ENCODE measurements at places on chromosomes 3 and 15.

GRCh38 chr3:84922682-84923081 is 36.1 kb upstream of the CADM2 start:
- no peak for DNase-seq

- no peak for DNase-seq
These were observed 12.9 kb downstream of the SEC11A start for GRCh38 chr15:84702961-84703482.

DNA sequence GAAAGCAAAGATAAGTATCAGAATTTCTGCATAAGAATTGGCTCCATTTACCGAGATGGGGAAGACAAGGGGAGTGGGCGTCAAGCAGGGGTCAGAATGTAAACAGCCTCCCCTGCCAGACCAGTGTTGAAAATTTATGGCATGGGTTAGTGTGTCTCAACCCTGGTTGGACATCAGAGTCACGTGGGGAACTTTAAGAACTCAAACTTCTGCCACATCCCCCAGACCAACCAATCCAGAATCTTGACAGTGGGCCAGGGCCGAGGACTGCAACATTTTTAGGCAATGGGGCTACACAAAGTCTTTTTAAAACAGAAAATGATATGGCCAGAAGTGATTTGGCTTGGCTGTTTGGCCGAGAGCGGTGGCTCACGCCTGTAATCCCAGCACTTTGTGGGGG is 14.3 kb upstream of the MASP1 start:
- no peak for DNase-seq

DNA sequence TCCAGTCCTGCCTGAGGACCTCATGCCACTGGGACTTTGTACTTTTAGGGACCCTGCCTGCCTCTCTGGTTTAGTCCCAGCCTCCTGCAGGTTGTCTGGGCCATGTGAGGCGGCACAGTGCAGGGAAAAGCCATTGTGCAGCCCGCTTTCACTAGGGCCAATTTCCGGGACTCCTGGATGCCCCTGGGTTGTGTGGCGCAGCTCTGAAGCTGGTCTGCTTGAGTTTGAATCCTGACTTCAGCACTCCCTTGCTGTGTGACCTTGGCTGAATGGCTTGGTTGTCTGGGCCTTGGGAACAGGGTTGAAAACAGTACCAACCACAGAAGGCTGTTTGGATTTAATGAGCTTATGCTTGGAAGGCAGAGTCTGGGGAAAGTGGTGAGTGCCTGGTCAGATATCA is 8.3 kb downstream of the TEX264 start:
- no peak for DNase-seq

GRCh38 chr3:103684904-103685303 is 1250.1 kb downstream of the ZPLD1 start:
- no peak for DNase-seq

DNA sequence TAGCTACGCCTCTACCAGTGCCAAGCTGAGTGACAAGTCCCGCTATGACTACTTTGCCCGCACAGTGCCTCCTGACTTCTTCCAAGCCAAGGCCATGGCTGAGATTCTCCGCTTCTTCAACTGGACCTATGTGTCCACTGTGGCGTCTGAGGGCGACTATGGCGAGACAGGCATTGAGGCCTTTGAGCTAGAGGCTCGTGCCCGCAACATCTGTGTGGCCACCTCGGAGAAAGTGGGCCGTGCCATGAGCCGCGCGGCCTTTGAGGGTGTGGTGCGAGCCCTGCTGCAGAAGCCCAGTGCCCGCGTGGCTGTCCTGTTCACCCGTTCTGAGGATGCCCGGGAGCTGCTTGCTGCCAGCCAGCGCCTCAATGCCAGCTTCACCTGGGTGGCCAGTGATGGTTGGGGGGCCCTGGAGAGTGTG is 5.7 kb downstream of the GRM2 start:
- DNase-seq: no peak

DNA sequence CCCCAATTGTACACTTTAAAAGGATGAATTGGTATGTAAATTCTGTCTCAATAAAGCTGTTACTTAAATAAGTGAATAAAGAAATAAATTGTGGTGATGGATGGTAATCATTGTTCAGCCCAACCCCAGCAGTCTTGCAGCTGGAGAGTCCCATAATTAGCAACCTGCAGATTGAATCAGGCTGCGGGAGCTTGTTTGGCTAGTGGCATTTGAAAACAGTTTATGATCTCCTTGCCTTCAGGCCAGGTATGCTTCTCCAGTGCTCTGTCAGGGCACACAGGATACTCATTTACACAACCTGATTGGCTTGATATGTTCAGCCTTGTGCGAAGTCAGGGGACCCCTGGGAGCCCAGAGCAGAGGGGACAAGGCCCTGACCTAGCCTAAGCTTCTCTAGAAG is 16.5 kb upstream of the TSEN2 start:
- DNase-seq: no peak

GRCh38 chr15:27260523-27260922 is 289.5 kb downstream of the GABRG3 start:
- no peak for DNase-seq

- no peak for DNase-seq
These were observed 18.1 kb downstream of the GBE1 start for GRCh38 chr3:81743096-81744025.

DNA sequence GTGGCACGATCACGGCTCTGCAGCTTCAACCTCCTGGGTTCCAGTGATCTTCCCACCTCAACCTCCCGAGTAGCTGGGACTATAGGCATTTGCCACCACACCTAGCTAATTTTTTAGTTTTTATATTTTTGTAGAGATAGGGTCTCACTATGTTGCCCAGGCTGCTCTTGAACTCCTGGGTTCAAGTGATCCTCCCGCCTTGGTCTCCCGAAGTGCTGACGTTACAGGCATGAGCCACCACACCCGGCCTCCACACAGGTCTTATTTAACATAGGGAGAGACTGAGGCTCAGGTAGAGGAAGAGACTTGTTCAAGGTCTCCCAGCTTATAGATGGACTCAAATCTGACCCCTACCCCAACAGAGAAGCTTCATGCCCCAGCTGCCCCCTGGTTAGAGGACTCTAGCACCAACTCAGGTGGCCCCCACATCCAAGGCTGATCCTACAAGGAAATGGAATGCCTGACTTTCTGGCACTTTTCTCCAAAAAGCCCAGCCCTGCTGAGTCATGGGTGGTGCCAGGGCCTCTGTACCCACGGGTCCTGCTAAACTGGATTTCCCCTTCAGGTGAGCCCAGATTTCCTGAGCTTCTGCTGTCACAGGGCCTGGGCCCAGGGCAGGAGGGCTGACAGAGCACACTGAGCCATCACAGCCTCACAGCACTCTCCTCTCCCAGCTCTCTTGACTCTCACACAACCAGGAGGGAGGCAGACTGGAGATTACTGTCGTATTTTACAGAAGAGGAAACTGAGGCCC is 5.6 kb downstream of the TMEM40 start:
- DNase-seq: no peak

- no peak for DNase-seq
These were observed 287.0 kb upstream of the LYSMD4 start for GRCh38 chr15:100020189-100020588.

- no peak for DNase-seq
These were observed 7.2 kb downstream of the PCOLCE2 start for GRCh38 chr3:142881445-142882224.

All from CD4-positive, alpha-beta T cell treated with Interferon alpha-2 for 1 hour (primary cell).